ENCODE measurements at places on chromosomes 12 and 14. TPM values are rescaled to one million over a fixed set of nuclear protein-coding genes. Genes with fewer than 3 reads are reported as not detected.

Gene FITM1
- not detected for total RNA-seq

Gene GATC
- 28.1 TPM for total RNA-seq

Gene CLEC2D
- 1.1 TPM for total RNA-seq

Gene CYP27B1
- total RNA-seq = 2.8 TPM

Gene PPP2R5C
- total RNA-seq = 59.2 TPM

Gene TPH2
- not detected for total RNA-seq

Gene ARPC3
- 445 TPM for total RNA-seq
